ENCODE measurements at places on chromosomes 13 and 19.

DNA sequence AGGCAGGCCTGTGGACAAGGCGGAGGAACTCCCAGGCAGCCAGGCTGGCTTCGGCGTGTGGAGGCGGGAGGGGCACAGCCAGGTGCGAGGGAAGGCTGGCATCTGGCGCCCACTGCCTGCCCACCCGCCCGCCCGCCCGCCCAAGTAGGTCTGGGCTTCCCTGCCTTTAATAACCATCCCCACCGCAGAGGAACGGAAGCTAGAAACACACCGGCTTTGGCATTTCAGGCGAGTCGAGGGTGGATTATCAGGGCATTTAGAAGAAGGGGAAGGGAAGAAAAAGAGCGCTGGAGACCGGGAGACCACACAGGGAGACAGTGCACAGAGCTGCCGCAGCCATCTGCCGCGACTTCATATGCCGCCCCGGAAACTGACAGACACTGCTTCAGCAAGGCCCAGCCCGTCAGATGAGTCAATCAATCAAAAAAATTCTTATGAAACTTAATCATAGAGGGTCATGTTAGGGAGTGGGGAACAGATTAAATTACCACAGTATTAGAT, 199.7 kb downstream of the TSHZ3 start:
- no peak for DNase-seq

- DNase-seq = no peak
Measured at GRCh38 chr13:97353927-97354675, 79.9 kb upstream of the RAP2A start.

GRCh38 chr13:110006304-110006703, 219.9 kb upstream of the IRS2 start:
- DNase-seq = no peak

GRCh38 chr13:97564956-97565355, 131.0 kb downstream of the RAP2A start:
- no peak for DNase-seq

- no peak for DNase-seq
Measured at GRCh38 chr19:12866416-12867119, 14.7 kb downstream of the DNASE2 start.

DNA sequence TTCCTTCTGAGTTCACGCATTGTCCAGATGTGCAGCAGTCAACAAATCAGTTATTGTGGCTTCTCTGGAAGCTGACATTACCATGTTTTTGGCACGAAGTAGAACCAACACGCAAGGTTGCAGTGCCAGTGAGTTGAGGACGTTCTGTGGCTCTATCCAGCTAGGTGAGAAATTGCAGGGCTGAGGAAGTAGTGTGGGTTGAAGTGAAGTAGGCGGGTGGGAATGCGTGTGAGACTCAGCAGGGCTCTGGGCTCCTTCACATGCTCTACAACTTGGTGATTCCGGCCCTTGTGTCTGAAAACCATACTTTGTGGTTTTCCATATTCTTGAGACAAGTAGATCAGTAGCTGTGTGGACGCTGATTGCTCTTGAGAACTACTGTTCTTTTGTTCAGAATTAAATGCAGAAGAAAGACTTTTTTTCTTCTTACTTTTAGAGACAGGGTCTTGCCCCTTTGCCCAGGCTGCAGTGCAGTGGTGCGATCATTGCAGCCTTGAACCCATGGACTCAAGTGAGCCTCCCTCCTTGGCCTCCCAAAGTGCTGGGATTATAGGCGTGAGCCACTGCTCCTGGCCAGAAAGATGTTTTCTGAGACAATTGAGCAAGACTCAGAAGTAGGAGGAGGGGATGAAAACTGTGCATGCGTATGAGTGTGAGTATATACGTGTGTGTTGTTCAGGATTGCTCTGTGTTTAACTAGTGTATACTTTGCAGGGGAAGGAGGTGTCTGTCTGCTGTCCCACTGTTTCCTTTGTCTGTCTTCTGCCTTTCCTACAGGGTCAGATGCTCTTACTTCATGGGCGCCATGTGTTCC, 46.2 kb downstream of the GATAD2A start:
- no peak for DNase-seq

DNA sequence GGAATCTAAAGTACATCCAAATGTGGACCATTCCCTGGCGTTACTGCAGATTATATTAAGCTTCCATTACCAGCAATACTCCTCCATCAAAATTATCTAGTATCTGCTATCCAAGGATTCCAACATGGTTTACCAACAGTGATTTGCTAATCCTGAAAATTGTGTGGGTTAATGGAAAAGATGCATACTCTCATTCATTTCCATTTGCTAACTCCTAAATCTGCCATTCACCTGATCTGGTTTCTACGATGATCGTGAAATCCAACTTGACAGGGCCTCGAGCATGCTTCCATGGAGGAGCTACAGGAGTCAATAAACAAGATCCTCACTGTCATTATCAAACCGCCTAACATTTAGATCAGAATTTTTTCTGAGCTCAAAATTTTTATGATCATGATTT, 121.0 kb downstream of the RGCC start:
- no peak for DNase-seq

DNA sequence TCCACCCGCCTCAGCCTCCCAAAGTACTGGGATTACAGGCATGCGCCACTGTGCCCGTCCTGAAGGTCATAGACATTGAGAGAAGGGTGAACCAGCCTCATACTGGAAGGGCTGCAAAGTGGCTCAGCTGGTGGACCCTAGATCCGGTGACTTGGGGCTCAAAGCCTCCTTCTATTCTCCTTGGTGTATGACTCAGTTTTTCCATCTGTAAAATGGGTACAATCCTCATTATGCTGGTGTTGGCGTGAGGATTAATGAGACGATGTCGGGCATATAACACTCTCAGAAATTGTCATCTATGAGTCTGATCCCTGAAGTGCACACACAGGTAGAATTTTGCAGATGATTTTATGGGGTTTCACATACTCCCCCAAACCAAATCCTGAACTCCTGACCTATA, 5.8 kb upstream of the CAMSAP3 start:
- DNase-seq = no peak

- DNase-seq = no peak
Measured at GRCh38 chr19:19137556-19138108, 646 bp downstream of the TMEM161A start.

DNA sequence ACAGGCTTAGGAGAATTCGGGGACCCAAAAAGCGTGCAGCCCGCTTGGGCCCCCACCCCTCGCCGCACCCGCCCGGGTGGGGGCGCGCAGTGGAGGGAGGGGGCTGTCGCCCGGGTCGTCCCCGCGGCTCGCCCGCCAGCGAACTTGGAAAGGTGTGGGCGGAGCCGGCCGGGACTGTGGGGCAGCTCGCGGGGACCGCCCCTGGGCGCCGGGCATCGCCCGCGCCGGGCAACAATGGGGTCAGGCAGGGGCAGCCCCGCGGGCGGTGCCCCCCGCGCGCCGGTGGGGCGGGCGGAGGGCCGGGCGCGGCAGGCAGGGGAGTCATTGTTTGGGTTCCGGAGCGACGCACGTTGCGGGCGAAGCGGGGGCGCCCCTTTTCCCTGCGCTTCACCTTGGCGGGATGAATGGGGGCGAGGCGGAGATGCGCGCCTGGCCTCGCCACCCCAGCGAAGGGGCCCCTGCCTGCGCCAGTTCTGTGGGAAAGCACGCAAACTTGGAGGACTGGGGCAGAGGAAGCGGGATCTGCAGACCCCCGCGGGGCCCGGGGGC, 647 bp upstream of the KLF12 start:
- DNase-seq = peak; percentile 3

- no peak for DNase-seq
Measured at GRCh38 chr13:106367361-106367971, 168.0 kb downstream of the EFNB2 start.

DNA sequence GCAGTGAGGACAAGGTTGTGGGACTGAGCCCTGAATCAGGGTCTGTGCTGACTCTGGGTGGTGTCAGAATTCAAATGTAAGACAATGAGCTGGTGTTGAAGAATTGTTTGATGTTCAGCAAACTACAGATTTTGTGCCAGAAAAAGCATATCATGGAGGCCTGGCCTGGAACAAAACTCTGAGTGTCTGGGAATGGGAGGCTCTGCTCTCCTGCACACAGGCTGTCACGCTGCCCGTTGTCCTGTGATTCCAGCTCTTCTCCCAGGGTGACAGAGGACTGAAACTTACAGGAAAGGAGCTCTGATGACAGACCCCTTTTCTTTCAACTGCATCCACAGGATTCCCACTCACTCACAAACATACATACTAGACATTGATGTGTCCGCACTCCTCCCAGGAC, 120.1 kb downstream of the ZNF486 start:
- DNase-seq = peak; percentile 60

DNA sequence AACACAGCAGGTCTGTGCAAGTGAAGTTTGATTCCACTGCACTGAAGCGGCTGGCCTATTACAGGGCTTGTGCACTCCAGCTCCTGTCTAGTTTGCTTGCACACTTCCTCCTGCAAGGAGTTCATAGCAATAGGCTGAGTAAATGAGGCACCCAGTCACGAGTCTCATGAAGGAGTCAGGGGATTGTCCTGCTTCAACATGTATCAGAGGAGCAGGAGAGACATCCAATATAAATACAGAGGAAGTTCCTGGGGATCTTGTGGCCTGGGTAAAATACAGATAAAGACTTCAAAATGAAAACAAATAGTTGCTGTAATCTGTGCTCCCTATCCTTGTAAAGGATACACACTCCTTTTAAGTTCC, 259.9 kb downstream of the SLITRK1 start:
- DNase-seq = no peak

DNA sequence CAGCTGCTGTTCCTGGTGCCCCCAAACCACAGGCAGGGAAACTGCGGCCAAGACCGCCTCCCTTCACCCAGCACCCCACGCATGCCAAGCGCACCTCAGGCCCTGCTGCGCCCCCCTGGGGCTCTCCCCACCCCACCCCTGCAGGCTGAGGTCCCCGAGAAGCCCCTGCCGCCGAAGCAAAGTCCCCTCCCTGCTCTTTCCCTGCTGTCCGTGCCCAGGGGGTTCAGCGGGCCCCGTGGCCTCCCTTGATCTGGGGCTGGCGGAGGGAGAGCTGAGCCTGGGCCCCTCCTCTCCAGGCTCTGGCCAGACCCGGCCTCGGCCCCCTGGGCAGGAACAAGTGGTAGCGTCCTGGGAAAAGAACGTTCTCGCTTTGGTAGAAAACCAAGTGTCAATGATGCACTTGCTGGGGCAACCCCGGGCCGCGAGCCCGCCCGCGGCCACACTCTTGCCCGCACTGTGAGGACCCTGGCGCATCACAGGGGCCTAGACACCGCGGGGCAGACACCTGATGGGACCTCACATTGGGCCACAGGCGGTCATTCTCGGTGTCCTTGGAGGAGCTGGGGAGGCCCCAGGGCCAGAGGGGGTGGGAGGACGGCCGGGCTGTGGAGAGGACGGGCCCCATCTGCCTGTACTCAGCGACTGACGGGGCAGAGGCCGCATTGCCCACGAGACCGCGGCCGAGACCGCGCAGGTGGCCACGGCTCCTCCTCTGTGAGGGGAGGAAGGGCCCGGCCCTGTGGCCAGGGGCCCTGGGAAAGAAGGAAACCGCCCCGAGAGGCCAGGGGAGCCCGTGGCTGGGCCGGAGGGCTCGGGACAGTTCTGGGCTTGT, 29.0 kb downstream of the GPX4 start:
- DNase-seq = no peak

- no peak for DNase-seq
Measured at GRCh38 chr13:93708308-93709075, 481.9 kb downstream of the GPC6 start.

DNA sequence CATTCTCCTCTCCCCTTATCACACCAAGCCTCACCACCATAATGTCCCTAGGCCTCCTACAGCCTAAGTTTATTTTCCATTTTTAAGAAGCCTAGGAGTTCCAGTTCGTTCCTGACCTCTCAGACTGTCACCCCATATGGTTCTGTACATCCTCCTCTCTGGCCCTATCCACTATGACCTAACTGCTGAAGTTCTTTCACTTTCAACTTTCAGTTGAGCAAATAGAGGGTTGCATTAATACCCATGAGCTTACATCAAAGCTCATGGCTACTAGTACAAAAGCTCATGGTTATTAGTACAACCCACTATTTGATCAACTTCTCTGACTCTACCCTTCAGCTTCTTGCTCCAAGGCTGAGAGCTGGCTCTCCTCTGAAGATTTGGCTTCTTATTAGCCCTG, 72.9 kb downstream of the FGF14 start:
- no peak for DNase-seq
